ENCODE measurements at places on chromosomes 6 and 20.

- no peak for DNase-seq
Observed at GRCh38 chr6:142958343-142958742, 13.4 kb upstream of the HIVEP2 start.

DNA sequence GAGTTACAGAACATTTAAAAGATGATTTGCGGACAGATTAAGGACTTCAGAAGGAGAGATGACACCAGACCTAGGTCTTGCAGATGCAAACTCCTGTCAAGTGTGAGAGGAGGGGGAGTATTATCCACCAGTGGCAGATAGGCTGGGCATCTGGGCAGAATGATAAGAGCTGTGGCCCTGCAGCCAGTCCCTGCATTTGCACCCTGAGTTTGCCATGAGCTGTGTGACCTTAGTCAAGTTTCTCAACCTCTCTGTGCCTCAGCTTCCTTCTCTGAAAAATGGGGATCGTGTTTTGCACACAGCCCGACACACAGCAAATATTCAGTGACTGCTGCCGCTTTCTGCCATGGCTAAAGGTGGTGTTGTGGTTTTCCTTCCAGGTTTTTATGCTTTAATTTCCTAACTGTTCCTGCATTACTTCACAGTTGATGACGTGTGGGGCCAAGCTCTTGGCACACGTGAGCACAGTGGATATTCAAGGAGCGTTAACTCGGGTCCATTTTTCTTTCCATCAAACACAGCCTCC, 516.2 kb downstream of the CDH26 start:
- DNase-seq: no peak

DNA sequence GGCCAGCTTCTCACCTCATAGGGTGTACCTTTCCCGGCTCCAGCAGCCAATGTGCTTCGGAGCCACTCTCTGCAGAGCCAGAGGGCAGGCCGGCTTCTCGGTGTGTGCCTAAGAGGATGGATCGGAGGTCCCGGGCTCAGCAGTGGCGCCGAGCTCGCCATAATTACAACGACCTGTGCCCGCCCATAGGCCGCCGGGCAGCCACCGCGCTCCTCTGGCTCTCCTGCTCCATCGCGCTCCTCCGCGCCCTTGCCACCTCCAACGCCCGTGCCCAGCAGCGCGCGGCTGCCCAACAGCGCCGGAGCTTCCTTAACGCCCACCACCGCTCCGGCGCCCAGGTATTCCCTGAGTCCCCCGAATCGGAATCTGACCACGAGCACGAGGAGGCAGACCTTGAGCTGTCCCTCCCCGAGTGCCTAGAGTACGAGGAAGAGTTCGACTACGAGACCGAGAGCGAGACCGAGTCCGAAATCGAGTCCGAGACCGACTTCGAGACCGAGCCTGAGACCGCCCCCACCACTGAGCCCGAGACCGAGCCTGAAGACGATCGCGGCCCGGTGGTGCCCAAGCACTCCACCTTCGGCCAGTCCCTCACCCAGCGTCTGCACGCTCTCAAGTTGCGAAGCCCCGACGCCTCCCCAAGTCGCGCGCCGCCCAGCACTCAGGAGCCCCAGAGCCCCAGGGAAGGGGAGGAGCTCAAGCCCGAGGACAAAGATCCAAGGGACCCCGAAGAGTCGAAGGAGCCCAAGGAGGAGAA, 10.5 kb downstream of the GNAS-AS1 start:
- no peak for DNase-seq

GRCh38 chr20:25059866-25060465, 2.0 kb upstream of the ACSS1 start:
- no peak for DNase-seq

- DNase-seq: no peak
Observed at GRCh38 chr20:20712004-20712473, 405 bp downstream of the RALGAPA2 start.

- peak; percentile 36 for DNase-seq
Observed at GRCh38 chr6:154241581-154241980, 115.0 kb downstream of the IPCEF1 start.

DNA sequence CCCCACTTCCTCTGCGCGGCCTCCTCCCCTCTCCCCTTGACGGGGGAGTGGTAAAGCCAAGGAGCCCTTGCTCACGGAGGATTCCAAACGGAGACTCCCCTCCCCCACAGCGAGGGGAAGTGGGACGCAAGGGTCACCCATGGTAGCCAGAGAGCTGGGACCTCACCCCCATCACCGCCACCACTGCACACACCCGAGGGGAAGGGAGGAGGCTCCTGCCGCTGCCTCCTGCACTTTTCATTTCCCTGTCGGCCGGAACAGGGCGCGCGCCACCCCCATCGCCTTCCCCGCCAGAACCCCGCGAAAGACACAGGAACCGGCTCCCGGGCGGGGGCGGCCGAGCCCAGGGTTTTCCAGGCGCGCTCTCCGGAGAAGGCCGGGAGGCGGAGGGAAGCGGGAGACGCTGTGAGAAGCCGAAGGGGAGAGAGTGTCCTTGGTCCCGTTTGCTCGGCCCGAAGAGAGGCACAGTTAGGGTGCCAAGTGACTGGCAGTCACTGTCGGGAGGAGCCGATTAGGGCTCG, 789 bp downstream of the CCND3 start:
- peak; percentile 15 for DNase-seq

GRCh38 chr6:3625980-3626563, 125.4 kb downstream of the PXDC1 start:
- DNase-seq: no peak

GRCh38 chr6:43834528-43835155, 64.6 kb downstream of the VEGFA start:
- no peak for DNase-seq

DNA sequence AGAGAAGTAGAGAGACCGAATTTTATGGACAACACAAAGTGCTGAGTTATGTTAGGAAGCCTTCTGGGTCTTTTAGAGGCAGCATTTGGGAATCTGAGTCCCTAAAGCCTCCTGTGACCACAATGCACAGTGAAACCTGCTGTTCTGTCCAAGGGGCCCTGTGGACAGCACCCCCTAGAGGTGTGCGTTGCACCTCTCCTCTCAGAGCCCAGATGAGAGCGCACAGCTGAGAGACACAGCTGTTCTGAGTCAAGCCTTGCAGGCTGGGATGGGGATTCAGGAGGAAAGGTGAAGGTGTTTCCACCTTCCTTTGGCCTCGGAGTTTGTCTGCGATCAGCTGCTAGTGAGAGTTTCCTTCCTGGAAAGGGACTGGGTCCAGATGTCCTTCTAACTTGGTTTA, 13.0 kb downstream of the PCK1 start:
- DNase-seq: no peak

DNA sequence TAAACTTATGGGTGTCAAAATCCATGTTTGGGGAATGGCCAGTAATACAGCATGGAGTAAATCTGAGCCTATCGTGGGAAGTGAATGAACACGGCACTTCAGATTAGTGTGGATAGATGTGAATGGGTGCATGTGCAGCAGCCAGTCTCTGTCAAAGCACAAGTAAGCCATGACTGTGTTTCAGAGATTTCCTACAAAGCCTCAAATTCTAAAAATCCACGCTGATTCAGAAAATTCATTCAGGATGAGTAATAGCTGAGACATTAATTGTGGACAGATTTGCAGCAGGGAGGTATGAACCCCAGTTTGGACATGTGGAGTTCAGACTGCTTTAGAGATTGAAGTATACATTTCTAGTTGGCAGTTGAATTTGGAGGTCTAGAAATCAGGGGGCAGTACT, 115.1 kb downstream of the QKI start:
- peak; percentile 93 for DNase-seq

- no peak for DNase-seq
Observed at GRCh38 chr20:23346002-23346401, 4.6 kb upstream of the NXT1 start.

GRCh38 chr6:105452924-105453756, 50.3 kb upstream of the PREP start:
- DNase-seq: no peak

DNA sequence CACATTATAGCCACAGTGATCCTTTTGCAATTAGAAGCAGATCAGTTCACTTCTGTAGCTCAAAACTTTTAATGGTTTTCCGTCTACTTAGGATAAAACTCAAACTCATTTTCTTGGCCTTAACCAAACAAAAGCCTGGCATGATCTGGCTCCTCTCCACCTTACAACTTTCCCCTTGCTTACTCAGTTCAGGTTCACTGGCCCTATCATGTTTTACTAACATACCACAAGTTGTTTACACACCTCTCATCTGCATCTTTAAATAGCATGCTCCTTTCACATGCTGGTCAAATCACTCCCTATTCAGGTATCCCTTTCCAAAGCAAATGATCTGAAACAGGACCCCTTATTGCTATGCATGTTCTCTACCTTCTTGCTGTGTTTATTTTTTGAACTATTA, 191.4 kb upstream of the FAM83B start:
- no peak for DNase-seq

DNA sequence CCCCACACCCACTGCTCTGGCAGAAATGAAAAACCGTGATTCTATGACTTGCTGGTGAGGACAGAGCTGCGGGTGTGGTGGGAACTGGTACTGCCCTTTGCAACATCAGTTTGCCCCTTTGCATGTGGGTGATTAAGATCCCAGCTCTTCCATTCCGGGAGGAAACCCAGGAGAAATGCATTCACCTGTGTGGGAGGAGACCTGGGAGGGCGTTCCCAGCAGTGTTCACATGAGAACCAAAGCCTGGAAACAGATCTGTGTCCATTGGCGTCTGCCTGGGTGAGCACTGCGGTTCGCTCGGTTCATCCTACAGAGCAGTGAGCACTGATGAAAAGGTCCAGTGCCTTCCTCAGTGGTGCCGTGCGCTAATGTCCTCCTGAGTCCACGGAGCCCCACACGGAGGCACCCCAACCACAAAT, 89.7 kb downstream of the SMOC2 start:
- no peak for DNase-seq

GRCh38 chr20:15673206-15673605, 900.0 kb downstream of the KIF16B start:
- peak; percentile 93 for DNase-seq

DNA sequence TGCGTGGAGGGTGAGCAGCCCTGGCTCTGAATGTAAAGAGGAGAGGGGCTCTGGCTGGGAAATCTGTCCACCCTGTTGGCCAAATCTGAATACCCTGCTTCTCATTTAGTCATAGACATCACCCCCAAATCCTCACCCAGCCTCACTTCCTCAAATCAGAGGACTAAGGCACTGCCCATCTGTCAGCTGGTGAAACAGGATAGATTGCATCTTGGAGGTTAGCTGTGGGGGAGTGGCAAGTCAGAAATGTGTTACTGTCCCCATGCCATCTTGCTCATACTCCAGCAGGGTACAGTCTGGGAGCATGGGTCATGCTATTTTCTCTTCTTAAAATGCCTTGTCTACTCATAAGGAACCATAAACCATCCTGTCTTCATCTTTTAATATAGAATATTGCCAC, 9.5 kb upstream of the DTNBP1 start:
- DNase-seq: no peak

GRCh38 chr6:41413250-41413649, 77.8 kb downstream of the NCR2 start:
- DNase-seq: no peak

DNA sequence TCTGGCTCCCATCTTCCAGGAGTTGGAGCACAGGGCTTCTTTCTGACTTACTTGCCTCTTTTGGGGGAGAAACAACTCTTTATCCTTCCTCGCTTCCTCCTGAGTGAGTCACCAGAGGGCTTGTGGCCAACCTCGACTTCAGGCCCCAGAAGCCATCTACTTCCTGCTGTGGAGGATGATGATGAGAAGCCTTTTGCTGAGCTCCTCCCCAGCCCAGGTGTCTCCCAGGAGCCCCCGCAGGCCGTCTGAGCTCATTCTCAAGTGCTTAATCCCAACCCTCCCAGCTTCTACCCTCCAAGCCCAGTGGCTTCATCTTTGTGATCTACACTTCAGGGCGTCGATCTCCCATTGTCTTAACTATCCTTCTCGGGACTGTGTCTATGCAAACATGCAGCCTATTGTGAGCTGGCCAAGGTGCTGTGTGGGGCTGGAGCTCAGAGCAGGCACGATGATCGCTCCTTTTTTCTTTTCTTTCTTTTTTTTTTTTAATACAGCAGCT, 27.9 kb downstream of the SDCBP2 start:
- peak; percentile 56 for DNase-seq

DNA sequence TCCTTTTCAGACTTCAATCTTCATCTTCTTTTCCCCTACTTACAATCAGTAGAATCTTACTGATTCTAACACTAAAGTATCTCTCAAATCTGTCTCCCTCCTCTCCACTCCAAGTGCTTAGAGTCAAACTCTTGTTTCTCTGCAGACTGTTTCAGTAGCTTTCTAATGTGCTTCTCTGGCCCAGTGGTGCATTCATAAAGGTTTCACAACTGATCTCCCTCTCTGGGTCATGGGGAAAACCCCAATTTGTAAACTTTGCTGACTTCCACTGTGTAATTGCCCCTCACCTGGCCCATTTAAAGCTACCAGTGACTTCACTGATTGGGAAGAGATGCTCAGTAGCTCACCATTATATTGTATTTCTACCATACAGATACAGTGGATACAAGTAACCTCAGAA, 183.6 kb downstream of the FAXC start:
- DNase-seq: no peak

DNA sequence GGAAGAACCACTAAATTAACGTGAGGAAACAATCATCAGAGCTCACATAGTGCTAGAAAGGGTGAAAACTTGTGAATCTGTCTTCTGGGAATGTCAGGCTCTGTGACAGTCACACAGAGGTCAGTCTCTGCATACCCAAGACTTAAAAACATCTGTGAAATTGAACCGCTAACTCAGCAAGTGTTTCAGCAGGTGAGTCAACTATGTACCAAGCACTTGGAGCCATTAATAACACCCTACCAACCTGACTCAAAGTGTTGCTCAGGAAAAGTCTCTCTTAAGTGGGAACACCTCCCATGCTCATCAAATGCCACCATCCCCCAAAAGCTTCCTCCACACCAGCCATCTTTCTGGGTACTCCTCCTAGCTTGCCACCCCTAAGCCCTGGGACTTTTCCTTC, 92.3 kb upstream of the CARMIL1 start:
- DNase-seq: no peak

GRCh38 chr20:59095140-59095539, 52.6 kb upstream of the PRELID3B start:
- no peak for DNase-seq

DNA sequence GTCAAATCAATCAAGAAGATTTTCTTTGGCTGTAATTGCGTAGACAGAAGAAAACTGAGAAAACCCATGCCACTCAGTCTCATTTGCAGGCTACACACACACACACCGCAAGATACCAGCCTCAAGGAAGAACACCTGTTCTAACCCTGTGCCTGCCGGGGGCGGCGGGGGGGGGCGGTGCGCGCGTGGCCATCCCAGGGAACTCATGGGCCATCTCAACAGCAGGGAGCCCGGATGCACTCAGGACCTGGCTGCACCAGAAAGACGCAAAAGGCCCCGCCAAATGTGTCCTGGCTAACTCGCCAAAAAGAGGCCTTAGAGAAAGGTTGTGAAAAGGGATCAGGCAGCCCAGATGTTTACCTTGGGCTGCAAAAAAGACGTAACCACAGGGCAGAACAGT, 2.1 kb downstream of the B3GAT2 start:
- DNase-seq: no peak

DNA sequence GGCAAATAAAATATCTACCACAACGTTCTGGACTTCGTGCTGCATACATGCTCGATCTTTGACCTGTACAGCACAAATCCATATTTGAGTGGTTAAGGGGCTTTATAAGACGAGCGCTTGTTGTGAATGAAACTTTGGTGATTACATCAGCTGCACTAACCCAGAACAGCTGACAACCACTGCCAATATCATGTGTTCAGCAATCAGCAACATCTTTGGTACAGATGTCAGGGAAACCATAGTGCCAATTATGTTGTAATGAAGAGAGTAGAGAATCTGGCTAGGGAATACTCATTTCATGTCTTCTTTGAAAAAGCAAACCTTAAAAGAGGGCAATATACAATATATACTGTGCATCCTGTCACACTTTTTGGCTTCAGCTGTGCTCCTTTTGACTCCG, 188.6 kb upstream of the NT5E start:
- DNase-seq: peak; percentile 49

Data from fibroblast of skin of scalp (primary cell).